ENCODE measurements at places on chromosomes 11 and 22.
A peak's percentile ranks its signal among the peaks of the same experiment; 100 is the strongest.

DNA sequence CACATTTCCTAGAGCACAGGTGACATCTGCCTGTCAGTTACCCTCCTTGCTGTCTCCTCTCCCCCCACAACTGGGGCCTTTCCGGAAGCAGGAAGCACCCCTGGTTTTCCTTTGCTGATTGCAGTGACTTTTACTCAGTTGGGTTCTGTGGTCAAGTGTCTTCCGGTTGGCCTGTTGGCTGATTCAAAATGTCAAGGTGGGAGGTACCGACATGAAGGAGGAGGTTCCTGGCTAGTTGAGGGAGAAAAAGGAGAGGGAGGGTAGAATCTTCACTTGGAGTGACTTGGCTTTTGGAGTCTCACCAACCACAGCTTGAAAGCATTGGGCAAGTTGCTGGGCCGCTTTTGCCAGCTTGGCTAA lies 9.3 kb upstream of the ADAMTS15 start:
- DNase-seq = peak; percentile 18

- no peak for DNase-seq
Measured at GRCh38 chr11:31783252-31783651, 27.9 kb downstream of the PAX6 start.

DNA sequence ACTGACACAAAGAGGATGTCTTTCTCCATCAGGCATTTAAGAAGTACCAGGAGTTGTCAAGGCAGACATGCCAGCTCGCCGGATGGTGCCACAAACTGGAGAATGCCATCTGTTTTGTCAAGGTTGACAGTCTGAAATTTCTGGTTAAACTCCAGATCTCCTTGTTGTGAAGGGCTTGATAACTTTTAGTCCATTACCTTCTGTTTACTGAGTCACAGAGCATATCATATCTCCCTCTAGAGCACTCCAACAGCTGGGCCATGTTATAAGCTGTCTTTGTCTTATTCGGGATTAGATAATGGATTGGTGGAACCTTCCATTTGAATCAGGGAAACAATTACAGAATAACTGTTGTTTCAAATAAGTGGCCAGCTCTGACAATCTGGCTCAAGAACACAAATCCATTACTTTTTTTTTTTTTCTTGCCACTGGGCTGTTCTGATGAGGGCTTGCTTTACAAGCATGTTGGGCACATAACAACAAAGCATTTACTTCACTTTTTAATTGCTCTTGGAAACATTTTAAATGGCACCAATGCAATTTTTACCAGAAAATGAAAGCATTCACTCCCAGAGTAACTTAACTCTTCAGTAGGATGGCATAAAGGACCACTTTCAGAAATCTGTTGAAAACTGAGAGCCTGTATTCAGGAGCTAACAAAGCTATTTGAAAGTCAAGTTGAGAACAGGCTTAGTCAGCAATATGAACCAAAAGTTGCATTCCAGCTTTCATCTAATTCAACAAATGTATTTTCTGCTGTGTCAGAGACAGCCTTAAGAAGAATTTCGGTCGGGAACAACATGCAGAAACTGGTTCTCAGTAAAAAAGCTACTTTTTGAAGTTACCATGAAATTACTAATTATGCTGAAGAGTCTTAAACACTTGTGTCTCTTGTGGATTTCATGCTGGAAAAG lies 227.6 kb upstream of the PITPNB start:
- DNase-seq = no peak

DNA sequence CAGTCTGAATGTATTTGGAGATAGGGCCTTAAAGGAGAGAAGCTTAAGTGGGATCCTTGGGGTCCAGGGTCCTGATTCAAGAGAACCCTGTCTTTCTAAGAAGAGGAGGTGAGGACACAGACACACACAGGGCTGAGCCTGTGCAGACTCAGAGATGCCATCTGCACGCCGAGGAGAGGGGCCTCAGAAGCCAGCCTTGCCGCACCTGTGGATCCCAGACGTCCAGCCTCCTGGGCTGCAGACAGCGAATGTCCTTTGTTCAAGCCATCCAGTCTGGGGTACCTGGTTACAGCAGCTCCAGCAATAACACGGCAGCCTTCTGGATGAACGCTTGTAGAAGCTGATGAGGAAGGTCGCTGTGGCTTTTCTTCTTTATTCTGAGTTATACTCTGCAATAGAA lies 1086.1 kb downstream of the BRD1 start:
- DNase-seq = no peak

- no peak for DNase-seq
Measured at GRCh38 chr11:14334893-14335292, 24.1 kb downstream of the RRAS2 start.

DNA sequence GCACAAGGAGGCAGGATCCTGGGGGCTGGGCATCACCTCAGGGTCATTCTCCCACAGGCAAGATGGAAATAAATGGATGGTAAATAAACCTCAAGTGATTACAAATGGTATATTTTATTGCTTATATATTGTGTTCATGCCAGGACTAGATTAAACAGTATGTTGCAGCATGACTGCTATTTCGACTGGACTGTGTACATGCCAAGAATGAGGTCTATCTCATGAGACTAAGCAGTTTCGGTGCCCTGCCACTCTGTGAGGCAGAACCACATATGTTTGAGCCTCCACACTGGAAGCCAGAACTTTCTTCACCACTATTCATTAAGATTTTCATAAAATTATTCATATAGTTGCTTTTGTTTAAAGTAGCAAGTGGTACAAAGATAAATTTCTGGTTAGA lies 140.2 kb downstream of the DDX10 start:
- DNase-seq = no peak

- peak; percentile 36 for DNase-seq
Measured at GRCh38 chr11:60343094-60343704, 16.1 kb downstream of the MS4A6E start.

DNA sequence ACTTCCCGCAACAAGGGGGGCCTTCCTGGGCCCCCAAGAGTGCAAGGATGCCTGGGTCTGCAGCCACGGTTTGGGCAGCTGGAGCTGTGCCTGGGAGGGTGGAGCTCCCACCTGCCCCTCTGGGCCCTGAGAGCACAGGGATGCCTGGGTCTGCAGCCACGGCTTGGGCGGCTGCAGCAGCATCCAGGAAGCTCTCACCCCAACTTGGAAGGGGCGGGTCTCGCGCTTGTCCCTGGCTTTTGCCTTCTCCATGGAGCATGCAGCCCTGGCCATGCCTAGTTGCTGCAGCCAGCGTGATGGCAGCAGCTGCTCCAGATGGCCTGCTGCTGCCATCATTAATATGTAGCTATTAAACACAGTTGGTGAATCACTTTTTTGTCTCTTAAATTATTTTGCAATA lies 35.4 kb downstream of the NAGA start:
- DNase-seq = no peak

GRCh38 chr22:27181537-27181936 lies 524.1 kb downstream of the MIAT start:
- no peak for DNase-seq

DNA sequence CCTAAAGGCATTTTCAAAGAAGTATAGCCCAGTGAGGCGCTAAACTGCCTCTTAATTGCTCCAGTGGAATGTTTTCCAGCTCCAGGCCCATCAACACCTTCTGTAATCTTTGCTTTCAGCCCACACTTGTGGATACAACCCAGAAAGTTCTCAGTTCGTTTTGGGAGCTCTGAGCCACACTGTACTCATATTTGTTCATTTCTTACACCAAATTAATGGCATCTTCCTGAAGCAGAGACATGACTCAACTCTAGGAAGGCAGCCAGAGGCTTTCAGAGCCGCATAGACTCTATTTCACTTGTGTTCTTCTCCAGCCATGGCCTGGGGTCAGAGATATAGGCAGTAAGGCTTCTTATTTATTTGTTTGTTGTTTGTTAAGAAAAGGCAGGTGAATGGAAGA lies 175.5 kb upstream of the NCAM1 start:
- DNase-seq = no peak

DNA sequence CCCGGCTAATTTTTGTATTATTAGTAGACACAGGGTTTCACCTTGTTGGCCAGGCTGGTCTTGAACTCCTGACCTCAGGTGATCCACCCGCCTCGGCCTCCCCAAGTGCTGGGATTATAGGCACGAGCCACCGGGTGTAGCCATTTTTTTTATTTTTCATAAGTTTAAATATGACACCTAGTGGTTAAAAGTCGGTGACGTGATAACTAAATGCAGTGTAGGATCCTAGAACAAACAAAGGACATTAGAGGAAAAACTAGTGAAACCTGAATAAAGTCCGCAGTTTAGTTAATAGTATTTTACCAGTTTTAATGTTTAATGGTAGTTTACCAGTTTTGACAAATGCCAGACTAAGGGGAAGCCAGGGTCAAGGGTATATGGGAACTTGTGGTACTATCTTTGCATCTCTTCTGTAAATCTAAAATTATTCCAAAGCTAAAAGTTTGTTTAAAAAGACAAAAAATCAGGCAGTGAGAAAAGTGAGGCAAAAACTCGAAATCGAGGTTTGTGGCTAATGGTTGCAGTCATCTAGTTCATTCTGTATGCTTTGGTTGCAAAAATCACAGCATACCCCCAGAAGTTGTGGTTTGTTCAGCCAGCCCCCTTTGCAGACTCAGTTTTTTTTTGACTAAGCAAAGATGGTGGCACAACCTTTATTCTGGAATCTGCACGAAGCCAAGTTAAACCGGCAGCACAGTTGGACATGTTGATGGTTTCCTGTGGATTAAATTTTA lies 29.6 kb downstream of the TOM1 start:
- DNase-seq = peak; percentile 18

DNA sequence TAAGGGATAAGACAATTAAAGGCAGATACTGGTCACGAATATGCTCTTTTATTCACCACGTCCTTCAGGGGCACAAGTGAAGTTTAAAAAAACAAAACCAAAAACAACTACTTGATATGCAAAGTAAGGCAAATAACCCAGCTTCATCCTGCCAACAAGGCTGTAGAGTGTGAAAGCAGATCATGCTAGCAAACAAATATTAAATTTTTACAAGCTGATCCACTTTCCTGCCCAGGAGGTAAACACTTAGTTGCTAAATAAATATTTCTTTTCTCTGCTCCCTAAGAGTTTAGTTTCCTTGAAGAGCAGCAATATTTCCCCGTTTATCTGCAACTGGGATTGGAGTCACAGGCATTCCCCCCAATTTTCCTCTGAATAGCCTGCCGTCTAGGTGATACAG lies 300.2 kb downstream of the LARGE1 start:
- DNase-seq = no peak

DNA sequence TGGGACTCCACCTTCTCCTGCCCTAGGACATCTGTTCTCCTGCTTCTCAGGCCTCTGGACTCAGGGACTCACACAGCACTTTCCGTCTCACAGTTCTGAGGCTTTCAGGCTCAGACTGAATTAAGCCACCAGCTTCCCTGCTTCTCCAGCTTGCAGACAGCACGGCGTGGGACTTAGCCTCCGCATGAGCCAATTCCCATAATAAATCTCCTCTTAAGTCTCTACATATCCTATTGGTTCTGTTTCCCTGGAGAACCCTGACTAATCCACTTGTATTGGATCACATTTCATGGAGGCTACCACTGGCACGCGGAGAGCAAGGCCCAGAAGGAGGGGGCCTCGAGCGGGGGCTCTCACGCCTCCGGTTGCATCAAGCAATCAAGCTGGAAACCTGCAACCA lies 1313.6 kb downstream of the TBC1D22A start:
- DNase-seq = no peak

DNA sequence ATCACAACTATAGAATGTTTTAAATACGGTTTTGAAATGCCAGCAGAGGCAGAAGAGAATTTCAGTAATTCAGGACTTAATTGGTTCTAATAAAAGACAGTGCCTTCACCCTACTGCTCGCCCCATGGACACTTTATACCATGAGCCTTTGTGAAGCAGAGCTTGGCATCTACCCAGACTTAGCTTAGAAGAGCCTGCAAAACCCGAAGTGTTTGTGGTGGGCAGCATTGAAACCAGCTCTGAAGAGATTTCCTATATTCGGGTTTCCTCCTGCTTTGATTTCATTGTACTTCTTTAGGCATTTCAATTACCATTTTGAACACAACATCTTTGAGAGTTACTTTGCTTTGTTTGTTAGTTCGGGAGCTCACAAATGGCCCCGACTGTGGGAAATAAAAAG lies 185.1 kb upstream of the MTNR1B start:
- no peak for DNase-seq

DNA sequence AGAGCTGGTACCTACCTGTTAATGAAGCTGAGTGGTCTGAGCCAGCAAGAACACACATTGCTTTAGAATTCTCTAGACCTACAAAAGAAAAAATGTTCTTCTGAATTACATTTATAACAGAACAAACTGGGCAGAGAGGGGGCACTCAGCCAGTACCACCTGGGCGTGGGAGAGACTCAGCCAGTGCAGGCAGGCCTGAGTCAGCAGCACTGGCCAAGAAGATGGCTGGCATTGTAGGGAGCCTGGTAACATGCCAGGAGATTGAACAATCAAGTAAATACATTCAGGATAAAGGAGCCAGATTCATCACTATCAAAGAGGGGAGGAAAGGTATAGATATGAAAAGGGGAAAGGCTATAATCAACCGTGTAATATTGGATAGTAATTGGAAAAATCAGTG lies 19.9 kb downstream of the SERGEF start:
- DNase-seq = no peak

DNA sequence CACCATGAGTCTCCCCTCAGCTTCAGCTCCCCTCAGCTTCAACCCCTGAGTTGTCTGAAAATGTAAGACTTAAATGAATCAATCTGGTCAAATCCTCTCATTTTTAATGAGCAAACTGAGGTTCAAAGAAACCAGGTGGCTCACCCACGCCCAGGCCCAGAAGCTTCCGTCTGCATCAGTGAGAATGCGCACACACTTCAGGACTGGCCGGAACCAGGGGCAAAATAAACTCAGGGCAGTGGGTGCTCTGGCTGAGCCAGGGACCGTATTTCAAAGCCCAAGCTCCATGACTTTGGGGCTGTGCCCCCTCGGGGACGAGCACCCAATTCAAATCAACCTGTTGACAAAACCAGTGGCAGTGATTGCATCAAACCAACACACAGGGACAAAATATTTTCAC lies 3.1 kb downstream of the SULT4A1 start:
- no peak for DNase-seq

DNA sequence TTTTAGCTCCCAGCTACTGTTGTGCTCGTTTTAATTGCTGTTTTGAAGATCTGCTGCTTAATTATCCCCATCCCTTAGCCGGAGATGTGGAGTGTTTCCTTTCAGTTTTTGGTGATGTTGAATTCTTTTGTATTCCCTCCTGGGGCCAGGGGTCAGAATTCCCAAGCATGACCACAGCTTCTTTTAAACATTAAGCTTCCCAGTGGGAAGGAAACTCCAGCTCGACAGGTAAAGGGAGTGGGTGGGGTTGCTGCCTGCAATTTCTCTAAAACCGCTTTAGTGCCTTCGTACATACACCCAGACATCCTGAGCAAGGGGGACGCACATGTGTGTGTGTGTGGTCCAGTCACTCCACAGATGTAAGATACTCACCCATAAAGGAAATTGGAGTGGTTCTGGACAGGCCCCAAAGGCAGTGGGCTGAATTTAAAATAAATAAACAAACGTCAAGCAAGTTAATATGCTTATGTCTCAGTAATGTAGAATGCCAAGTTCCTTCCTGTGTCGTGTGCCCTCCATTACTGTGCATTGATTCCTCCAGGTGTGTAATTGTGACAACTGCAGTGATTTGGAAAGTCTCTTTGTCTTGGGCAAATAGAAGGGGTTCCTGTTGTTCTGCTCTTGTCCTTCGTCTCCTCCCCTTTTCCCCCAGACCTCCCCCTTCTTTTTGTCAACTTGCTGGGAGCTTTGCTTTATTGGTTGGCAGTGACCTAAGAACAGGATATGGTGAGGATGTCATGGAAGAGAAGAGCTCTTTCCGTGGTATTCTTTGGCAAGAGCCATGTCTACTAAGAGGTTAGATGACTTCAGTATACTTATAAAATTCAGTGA lies 19.2 kb upstream of the ADSL start:
- peak; percentile 45 for DNase-seq
